Lung (tissue), 17 donors: ENCODE measurements at places on chromosomes 1 and 21. TPM values are rescaled to one million over a fixed set of nuclear protein-coding genes. Genes with fewer than 3 reads are reported as not detected.

- DNase-seq: no peak
Observed at GRCh38 chr1:160460683-160461287, 60.4 kb downstream of the VANGL2 start.

DNA sequence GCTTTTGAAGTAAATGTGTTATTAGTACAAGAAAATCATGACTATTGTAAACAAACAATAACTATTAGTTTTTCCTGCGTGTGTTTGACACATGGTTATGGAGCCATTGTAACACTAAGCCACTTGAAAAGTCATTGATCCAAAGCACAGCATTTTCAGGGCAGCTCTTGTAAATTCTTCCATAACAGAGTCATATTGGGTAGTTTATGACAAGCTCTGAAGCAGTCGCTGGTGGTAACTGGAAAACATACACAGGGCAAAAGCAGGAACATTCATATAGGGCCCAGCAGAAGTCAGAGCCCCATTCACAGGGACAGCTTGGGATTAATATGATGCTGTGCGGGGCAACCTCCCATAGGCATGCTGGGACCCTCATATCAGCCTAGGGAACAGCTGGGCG, 483.2 kb upstream of the PTBP2 start:
- DNase-seq: no peak

The OR2M3 gene
- not detected for total RNA-seq

The FAM167B gene
- 5.4 TPM for total RNA-seq

The KCNE1 gene
- 6.5 TPM for total RNA-seq

The BATF3 gene
- 2.4 TPM for total RNA-seq

GRCh38 chr1:62904856-62905225, 120.9 kb downstream of the ATG4C start:
- no peak for DNase-seq

GRCh38 chr1:192488058-192488457, 87.5 kb upstream of the RGS1 start:
- DNase-seq: no peak

The TACSTD2 gene
- 187 TPM for total RNA-seq

DNA sequence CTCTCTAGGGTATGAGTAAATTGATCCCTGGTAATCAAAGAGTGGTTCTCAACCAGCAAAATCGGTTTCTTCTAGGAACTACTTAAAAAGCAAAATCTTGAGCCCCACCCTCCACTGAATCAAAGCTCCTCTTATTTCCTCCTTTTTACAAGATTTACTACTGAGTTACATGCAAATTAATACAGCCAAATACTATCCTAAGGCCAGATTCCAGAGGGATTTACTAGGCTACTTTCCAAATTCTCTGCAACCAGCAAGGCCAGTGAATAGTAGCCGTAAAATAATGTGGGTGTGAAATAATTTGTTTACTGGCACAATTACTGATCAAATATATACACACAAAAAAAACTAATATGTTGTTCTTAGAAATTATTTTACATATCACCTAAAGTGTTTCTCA, 1583.8 kb downstream of the NCAM2 start:
- peak; percentile 6 for DNase-seq

- no peak for DNase-seq
Observed at GRCh38 chr1:46612937-46613660, 3.5 kb downstream of the MOB3C start.

The TAS1R3 gene
- 1.3 TPM for total RNA-seq

The RAVER2 gene
- 30.2 TPM for total RNA-seq

DNA sequence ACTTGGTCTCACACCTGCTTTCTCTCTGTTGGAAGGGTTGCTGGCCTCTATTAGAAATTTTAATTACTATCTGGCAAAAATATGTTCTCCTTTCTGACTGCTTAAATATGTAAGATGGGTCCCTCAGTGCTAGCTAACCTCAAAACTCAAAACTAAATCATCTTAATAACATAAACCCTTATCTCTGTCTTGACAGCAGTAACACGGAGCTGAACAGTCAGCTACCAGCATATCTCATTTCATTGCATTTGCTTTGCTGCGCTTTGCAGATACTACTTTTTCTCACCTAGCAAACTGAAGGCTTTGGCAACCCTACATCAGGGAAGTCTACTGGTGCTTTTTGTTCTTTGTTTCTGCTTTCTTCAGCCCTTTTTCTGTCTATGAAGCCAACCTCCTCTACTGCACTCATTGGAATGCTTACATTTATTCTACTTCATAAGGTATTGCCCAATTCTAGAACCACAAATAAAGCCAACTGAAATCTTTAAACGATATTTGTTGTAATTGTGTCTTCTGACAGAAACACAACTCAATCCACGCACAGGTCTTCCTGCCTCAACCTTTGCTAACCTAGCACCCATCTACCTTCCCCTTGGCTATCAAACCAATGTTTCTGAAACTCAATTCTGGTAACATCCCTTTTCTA, 95.6 kb downstream of the RERE start:
- DNase-seq: no peak

The HRNR gene
- not detected for total RNA-seq

DNA sequence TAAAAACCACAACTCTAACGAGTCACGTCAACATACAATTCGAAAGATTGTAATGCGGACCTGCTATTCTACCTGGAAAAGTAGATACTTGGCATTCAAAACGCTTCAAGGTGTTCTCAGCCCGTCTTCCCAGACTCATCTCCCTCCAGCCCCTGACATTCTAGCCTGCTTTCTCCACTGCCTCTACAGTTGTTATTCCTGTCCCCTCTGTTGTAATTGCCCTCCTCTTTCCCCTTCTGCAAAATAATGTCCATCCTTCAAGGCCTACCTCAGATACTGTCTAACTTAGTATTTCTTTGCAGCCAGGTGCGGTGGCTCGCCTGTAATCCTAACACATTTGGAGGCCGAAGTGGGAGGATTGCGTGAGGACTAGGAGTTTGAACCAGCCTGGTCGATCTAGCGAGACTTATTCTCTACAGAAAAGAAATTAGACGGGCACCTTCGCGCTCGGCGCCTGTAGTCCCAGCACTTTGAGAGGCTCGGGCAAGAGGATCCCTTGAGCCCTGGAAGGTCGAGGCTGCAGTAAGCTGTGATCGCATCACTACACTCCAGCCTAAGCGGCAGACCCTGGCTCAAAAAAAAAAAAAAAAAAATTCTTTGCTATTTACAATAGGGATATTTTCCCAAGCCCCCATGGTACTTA, 756 bp upstream of the RBM34 start:
- no peak for DNase-seq

The ICOSLG gene
- 4.0 TPM for total RNA-seq

The MRPL24 gene
- 65.4 TPM for total RNA-seq

DNA sequence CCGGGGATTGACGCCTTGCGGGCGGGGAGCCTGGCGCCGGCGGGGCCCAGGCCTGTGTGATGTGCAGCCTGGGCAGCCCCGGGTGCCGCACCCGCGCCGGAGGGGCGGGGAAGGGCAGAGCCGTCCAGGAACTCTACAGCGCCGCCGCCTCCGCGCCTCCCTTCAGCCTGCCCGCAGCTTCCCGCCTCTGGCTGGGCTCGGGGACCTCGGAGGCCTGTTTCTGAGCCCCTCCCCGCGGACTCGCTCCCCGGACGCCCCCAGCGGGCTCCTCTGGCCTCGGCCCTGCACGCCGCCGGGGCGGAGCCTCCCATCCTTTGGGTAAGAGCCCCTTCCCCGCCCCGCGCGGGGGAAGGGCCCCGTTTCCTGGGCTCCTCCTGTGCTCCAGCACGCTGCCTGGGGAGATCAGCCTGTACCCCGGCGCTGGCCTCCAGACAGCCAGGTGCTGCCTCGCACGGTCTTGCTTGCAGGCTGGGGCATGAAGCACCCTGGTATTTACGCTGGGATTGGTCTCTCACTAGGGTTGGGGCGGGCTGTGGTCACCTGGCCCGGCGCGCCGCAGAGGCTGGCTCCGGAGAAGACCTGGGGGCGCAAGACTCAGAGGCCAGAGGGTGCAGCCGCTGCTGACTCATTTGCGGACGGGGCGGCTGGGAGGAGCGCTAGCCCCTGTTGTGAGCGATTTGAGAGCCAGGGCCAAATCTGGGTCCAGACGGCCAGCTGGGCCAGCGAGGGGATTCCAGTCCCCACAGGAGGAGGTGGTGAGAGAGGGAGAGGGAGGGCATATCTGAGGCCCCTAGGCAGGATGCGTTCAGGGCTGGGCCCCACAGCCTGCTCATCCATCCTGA, 5.7 kb upstream of the ACOT11 start:
- DNase-seq: peak; percentile 89

DNA sequence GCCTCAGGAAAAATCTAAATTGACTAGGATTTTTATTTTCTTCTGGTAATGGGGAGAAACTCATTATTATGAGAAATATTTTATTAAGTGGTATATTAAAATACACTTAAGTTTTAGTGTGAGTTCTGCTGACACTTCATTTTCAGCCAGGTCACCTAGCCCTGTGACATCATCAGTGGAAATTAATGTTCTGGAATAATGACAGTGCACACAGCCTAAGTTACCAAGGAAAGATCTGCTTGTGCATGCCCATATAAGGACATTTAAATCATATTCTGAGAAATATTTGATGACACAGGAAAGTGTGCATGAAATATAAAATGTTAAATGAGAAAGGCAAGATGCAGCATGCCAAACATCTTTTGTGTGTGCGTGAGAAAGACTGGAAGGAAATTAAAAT, 102.0 kb downstream of the KIF14 start:
- peak; percentile 49 for DNase-seq

DNA sequence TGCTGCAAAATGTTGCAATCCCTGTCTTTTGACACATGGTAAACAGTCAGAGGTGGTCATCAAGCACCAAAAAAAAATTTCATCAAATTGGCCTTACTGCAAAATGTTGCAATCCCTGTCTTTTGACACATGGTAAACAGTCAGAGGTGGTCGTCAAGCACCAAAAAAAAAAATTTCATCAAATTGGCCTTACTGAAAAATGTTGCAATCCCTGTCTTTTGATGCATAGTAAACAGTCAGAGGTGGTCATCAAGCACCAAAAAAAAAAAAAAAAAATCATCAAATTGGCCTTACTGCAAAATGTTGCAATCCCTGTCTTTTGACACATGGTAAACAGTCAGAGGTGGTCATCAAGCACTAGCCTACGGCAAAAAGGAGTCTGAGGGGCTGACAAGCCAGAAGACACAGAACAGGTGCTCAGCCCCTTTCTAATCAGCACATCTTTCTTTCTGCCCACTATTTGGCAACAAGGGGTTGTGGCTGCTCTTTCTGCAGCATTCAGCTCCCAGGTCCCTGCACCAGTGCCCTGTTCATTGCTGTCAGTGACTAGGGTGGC, 223.8 kb downstream of the KCNH1 start:
- DNase-seq: no peak

The CDC7 gene
- total RNA-seq: 5.2 TPM

DNA sequence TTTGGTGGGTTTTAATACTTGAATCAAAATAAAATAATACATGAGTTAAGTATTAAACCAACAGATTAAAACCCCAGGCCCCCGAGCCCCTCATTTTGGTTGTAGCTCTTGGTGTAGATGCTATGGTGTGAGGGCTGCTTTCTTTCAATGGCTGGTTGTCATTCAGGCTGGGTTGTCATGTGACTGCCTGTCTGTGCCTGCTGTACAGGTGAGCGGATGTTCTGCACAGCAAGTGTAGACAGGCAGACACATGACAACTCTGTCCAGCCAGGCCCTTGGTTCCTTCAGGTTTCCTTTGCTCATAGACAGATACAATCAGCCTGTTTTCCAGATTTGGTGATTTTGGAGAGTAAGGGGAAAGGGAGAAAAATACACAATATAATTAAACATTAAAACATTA, 281.9 kb upstream of the C1orf105 start:
- DNase-seq: no peak

The PLEKHA6 gene
- 10.5 TPM for total RNA-seq

DNA sequence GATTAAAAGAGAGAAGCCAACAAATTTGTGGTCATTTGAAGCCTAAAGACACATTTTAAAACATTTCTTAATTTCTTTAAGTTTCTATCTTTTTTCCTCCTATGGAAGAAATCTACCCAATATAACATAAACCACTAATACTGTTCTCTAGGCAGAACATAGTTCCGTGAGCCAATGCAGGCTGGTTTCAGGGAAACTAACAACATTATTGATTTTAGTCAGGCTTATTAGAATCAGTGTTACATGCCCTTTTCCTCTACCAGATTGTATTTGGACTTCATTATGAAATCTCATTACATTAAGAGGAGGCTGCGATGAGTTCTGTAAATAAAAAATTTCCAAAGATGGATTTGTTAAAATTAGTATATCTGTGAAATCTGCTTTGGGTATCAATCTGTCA, 249.9 kb downstream of the PTBP2 start:
- no peak for DNase-seq

The TARDBP gene
- 205 TPM for total RNA-seq

DNA sequence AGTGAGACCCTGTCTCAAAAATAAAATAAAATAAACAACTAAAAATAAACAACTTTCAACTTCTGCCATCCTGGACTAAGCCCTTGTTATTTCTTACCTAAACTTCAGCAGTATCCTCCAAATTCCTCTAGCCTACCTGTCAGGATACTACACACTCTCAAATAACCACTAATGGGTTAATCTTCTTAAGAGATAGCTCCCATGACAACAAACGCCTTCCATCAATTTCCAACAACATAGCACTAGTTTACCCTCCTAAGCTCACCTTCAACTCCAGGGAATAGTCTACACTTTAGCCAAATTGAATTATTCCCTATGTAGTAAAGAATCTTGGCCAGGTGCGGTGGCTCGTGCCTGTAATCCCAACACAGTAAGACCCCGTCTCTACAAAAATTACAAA, 11.3 kb downstream of the AUNIP start:
- DNase-seq: no peak

The HSD3B1 gene
- not detected for total RNA-seq

- DNase-seq: no peak
Observed at GRCh38 chr1:238139713-238140112, 249.0 kb upstream of the ZP4 start.

DNA sequence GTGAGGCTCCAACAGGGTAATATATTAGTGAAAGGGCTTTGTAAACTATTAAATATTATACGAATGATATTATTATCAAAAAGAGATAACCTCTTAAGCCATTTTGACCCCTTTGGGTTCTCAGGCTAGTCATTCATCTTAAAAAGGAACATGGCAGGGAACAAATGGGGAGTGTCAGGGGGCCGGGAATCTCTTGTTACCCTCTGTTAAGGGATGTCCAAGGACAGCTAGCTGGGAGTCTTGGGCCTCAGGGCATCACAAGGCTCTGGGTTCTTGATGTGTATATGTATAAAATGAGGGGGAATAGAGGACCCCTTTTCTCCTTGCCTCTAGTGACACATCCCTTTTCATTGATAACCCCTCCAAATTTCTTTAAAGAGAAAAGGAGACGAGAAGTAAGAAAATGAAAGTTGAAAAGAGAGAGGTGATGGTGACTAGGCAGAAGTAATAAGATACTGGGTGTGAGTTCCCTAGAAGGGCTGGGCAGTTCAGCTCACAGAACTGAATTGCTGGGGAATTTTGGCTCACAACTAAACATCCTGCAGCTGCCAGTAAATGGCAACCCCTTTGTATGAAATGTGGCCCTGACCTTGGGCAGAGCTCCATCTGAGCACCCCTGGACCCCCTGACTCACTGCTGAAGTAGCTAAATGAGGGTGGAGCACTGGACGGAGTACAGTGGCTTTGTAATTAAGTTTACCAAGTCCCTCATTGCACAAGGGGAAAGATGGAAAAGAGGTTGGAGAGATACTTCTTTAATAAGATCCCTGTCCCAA, 20.0 kb upstream of the ZNF326 start:
- no peak for DNase-seq
